ENCODE measurements at places on chromosomes 1 and 21. TPM values are rescaled to one million over a fixed set of nuclear protein-coding genes. Genes with fewer than 3 reads are reported as not detected.

Gene CR1L
- total RNA-seq = not detected

Gene KMO
- 0.44 TPM for total RNA-seq

DNA sequence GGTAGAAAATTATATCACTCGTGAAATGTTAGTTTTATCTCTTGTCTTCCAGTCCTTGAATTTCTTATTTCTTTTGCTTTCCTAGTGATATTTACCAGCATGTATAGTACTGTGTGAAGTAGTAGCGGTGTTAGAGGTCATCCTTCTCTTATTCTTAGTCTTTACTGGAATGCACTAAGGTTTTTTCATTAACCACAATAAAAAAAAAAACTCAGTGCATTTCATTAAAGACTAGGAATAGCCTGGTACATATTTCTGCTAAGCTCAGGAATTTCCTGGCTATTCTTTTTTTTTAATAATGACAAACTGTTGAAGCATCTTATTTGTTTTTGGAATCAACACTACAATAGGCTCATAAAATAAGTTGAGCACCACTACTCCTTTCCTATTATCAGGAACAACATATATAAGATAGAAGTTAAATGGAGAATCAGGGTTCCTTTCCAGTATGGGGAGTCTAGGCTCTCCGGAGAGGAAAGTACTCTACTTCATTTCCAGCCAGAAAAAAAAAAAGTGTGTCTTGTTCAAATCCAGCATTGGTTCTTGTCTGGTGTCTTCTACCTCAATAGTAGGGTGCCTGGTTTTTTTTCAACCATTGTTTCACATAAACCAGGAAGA lies 60.0 kb downstream of the TNFSF18 start:
- DNase-seq = no peak

Gene LEFTY2
- not detected for total RNA-seq

DNA sequence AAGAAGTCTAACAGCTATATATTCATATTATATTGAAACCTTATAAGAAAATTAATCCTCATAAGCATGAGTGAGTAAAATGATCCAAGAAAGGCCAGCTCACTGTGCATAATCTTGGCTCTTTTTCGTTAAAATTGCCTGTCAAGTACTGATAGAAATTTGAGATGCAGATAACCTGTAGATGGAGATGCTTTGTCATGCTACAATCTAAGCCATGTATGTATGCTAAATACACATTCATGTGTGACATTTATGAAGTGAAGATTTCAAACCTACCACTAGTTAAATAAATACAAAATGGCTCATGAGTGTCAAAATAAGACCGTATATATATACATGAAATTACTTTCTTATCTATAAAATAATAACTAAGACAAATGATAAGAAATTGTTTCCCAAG lies 1491.5 kb upstream of the PRMT6 start:
- no peak for DNase-seq

- DNase-seq = no peak
Observed at GRCh38 chr21:33700491-33700890, 58.2 kb downstream of the ITSN1 start.

GRCh38 chr1:66282891-66283621 lies 250.9 kb upstream of the SGIP1 start:
- no peak for DNase-seq

Gene SYF2
- 64.3 TPM for total RNA-seq

GRCh38 chr1:41868241-41868998 lies 50.3 kb downstream of the HIVEP3 start:
- DNase-seq = peak; percentile 31

DNA sequence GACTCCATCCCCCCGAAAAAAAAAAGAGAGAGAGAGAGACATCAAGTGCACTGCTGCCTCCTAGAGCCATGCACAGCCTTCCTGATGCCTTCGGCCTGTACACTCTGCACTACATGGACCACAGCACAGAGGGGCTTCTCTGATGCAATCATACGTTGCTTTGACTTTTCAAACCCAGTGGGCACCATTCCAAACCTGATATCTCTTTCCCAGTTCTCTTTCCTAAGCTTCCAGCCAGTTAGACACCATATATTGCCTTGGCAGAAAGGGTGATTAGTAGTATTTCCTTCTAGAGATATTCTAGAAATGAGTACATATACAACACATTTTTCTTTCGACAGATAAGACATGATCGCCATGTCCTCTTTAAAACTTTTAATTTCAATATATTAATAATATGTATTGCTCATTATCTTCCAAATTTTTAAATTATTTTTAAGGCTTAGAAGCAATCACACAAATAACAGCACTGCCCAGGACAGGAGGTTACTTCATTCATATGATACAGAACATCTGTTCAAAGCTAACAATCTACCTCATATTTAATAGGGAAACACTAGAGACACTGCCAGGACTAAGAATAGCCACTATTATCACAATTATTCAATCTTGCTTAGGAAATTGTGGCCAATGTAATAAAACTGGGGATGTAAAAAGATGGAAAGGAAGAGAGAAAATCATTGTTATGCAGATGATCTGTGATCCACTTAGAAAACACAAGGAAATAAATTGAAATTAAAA lies 9.9 kb downstream of the CLCA1 start:
- no peak for DNase-seq

Gene KRTAP13-2
- total RNA-seq = not detected

DNA sequence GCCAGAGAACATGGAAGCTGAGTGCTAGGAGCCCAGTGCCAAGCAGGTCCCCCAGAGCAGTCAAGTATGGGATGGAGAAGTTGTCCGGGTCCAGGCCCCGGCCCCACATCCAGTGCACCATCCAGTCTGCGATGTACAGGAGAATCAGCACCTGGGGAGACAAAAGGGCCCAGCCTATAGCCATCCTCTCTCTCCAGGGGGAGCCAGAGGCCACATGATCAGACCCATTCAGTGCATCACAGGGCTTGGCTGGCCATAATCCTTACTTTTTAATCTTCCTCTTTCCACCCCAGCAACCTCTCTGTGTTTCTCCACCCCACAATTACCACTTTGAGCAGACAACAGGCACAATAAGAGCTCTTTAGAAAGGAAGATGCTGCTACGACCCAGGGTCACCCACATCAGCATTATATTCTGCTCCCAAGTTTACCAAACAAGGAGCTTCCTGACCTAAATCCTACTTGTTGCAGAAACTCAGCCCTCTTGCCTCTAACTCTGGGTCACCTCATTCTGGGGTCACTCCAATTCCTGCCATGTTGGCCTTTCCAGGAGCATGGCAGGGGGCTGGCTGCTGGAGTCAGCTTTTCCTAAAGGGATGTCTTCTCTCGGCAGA lies 16.4 kb upstream of the RAB29 start:
- peak; percentile 58 for DNase-seq

DNA sequence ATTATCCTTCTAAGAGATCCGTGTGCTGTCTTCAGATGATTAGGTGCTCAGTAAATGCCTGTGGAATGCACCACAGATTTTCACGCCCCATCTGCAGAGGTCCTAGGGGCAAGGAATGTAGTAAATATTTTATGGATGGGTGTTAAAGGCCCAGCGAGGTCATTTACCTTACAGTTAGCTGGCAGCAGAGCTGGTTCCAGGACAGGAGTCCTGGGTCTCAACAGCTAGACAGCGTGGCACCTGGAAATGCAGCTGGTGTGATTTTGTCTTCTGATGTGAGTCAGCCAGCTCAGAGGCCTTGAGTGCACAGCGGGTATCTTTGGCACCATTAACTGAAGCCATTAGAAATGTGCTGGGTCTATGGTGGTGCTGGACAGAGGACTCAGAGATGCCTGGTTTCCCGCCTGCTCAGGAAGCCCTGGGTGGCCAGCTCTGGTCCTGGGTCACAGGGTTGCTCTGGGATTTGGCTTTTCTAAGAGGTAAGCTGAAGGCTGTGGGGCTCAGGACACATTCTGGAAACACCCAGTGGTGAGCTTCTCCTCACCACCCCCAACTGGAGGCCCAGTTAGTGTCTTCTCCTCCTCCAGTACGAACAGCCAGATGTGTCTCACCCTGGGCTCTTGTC lies 65.5 kb downstream of the DDX20 start:
- DNase-seq = no peak

- DNase-seq = no peak
Observed at GRCh38 chr1:207829576-207829975, 77.7 kb downstream of the CD46 start.

- DNase-seq = no peak
Observed at GRCh38 chr21:25503981-25504380, 103.3 kb downstream of the MRPL39 start.

- DNase-seq = no peak
Observed at GRCh38 chr1:215084621-215085020, 2.1 kb downstream of the KCNK2 start.

- no peak for DNase-seq
Observed at GRCh38 chr21:42688226-42688840, 34.9 kb downstream of the PDE9A start.

- DNase-seq = no peak
Observed at GRCh38 chr1:96365596-96366390, 355.8 kb upstream of the PTBP2 start.

Gene LCE1C
- not detected for total RNA-seq

Gene ZNF691
- total RNA-seq = 17.3 TPM

DNA sequence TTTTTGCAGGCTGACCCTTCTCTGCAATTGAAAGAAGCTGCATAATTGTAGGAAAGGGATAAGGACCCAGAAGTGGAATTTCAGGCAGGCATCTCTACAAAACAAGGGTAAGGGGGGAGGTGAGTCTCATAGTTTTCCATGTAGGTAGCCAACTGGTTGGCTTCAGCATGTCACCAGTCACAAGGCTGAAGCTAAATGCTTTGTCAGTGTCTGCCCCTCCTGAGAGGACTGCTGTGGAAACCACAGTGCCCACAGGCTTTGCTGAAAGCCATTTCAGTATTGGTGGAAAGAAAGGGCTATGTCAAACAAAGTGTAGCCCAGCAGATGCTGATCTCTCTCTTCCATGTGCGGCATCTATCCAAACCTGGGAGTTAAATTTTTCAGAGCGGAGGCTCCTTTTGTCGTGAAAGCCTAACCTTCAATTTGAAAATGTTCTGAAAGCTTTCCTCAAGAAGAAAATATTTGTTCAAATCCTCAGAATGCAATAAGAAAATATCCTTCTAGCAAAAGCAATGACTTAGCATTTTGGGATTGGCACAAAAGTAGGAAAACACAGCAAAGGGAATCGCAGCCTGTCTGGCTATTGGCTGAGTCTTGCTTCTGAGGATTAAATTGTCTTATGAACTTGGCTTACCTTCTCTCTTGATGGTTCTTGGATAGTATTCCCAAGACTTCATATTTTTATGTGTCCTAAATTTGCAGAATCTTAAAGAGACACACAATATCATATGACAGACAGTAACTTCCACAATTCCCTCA lies 591.7 kb downstream of the PLPP3 start:
- DNase-seq = no peak

Gene ACTL8
- total RNA-seq = not detected

- no peak for DNase-seq
Observed at GRCh38 chr1:53737648-53738204, 1.2 kb downstream of the GLIS1 start.

Gene YBX1
- total RNA-seq = 328 TPM

Gene ERVH48-1
- total RNA-seq = not detected

Measured in CD4-positive, alpha-beta memory T cell (primary cell).